ENCODE measurements at places on chromosomes 1 and 21. TPM values are rescaled to one million over a fixed set of nuclear protein-coding genes. Genes with fewer than 3 reads are reported as not detected.

DNA sequence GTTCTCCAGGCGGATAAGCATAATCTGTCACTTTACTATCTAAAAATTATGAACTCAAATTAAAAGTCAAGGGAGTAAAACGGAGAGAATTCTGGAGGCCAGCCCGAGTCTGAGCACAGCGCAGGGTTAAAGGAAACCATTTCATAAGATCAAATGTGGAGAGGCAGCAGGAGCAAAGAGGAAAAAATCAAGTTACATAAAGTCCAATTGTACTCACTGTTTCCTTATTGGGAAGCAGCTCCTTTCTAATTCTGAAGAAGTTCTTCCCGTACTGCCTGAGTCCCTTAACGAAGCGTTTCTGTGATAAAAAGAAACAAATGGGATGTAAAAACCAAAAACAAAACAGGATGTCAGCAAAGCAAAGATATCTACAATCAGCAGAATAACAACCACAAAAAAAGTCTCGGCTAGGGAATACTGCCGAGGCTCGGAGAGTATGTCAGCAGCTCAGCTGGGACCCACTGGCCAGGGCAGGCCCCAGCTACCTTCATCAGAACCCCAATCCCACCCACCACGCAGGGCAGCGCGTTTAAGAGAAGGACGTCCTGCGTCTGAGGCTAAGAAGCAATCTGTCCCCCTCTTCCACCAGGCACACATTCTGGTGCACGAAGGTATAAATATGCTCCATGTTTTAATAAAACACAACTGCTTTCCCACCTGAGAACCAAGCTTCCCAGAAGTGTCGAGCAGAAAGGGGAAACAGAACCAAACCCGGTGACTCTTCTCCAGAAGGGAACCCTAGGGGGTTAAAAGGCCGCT, 104.8 kb downstream of the SLC45A1 start:
- DNase-seq = no peak

GRCh38 chr21:40355076-40355475, 487.8 kb downstream of the PCP4 start:
- no peak for DNase-seq

DNA sequence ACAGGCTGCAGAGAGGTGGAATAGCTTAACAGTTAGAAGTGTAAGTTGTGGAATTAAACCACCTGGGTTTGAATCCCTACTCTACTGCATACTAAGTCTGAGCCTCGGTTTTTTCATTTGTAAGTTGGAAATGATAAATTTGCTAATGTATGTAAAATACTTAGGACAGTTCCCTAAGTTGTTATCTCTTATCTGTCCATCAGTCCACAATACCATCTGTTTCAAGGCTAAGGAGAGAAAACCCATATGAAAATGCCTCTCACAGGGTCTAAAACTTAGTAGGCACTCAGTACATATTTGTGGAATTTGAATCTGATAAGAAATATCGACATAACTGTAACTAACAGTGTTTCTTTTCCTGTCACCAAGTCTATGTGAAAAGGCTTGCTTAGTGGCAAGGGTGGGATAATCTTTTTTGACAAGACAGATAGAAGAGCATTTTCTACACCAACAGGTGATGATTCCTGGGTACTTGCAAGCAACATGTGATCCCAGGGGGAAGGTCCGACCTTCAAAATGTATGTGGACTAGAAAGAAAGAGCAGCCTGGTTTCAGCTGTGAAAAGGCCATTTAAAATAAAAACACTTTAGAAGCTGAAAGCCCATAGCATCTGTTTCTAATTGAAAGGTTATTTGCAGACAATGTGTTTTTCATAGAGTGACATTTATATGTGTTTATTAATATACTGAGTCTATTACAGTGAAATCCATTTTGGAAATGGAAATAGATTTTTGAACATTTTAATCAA, 202.9 kb downstream of the HHAT start:
- DNase-seq = no peak

- DNase-seq = no peak
These were observed 23.1 kb downstream of the USP25 start for GRCh38 chr21:15752763-15753407.

GRCh38 chr21:22223385-22223784, 1225.2 kb downstream of the NCAM2 start:
- DNase-seq = no peak

DNA sequence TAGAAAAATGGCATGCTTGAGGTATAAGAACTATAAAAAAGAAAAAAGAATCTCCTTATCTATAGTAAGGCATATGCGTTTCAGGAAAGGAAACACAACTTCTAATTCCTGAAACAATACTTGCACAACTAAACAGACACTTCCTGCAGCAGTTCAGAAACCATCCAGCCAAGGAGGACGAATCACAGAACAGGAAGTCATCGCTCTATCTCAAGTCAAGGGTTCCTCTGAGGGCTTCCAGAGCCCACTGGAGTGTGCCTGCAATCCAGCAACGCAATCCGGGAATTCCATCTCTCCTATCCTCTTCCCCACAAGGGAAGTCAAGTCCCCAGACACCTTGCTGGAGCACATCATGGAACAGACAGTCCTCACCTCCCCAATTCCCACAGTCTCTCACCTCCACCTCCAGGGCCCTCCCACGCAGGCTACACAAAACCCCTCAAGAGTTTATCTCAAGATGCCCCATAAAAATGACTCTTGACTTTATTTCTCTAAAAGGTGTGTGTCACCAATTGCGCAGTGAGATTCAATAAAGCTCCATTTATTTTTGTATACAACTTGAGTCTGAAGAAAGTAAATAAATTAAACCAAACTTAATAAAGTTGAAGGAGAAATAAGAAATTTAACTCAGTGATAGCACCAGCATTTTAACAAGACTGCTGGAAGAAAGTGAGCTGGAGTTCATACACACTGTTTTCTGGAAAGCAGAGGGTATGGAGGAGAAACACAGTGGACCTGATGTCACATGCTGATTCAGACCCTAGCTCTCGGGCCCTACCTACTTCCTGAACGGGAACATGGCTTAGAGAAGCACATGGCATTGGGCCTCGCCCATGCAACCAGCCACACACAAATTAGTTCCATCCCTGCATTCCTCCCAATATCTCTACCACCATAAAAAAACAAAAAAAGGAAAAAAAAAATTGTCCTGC, 39.9 kb downstream of the SIPA1L2 start:
- DNase-seq = no peak

- no peak for DNase-seq
These were observed at the start of gene G0S2 for GRCh38 chr1:209674957-209675564. Gene G0S2, plus strand, starts transcription at chr1:209675412. Its CDS starts 273 bp downstream, at chr1:209675685.

GRCh38 chr1:228737601-228738041, 2.3 kb downstream of the RHOU start:
- no peak for DNase-seq

DNA sequence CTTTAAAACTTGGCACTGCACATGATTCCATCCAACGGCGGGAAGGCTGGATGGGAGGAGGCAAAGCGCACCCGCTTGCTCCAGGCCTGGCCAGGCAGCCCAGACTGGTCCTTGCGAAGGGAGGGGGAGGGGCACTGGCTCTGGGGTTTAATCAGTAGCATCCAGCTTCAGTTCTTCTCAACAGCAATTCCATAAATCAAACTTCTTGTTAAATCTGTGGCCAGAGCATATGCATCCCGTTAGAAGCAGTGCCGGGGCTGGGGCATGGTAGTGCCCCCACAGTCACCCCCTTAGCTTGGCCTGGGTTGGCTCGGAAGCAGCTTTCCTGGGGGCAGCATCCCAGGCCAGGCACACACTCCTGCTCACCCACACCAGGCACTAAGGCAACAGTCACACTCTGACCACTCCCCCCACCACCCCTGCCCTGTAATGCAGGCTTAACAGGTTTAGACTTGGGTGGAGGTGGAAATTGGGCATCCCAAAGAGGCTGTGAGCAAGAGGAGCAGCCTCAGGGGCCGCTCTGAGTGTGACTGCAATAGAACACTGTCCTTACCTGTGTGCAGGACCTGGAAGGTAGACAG, 94.1 kb upstream of the CASZ1 start:
- DNase-seq = no peak

DNA sequence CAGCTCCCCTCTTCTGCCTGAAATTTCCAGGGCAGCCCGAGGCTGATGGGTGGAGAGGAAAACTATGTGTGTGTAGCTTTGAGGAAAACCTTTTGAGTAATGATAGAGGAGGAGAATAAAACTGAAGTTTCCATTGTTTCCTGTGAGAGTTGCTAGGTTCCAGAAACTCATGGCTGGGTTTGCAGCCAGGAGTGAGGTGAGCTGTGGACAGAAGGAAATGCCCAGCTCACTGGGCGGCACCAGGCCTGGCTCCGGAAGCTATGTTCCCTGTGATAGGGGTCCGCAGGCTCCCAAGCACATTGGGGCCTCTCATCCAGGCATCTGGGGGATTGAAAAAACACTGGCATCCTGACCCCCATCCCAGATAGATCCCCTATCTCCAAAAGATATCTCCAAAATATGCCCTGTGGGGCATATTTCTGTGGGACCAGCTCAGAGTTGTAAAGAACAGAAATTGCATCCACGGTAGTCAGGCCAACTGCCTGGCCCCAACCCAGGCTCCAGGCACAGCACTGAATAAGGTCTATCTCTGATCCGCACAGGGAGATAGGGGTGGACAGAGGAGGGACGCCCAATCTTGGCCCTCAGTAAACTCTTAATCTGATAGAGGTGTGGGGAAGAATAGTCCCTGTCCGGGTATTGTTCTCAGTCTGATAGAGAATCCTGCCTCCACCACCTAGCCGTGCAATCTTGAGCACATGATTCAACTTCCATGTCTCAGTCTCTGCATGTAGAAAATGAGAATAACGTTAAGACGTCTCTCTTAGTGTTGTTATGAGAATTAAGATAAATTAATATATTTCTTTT, 1.8 kb upstream of the HSPG2 start:
- DNase-seq = no peak

- no peak for DNase-seq
These were observed 11.6 kb downstream of the SLAMF7 start for GRCh38 chr1:160750608-160751007.

DNA sequence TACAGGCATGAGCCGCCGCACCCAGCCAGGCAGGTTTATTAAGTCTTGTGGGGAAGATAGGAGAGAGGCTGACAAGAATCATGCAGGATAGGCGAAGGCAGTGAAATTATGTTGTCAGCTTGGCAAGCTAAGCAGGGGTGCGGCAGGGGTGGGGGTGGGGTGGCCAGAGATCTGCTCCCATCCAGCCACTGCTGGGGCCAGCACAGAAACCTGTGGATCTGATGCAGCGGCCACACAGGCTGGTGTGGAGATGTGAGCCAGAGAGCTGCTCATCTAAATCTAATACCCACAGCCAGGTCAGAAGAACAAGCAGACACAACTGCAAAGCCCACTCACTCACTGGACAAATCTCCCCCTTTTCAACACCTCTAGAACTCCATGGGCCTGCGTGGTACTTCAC, 68.7 kb downstream of the KCTD3 start:
- DNase-seq = no peak

DNA sequence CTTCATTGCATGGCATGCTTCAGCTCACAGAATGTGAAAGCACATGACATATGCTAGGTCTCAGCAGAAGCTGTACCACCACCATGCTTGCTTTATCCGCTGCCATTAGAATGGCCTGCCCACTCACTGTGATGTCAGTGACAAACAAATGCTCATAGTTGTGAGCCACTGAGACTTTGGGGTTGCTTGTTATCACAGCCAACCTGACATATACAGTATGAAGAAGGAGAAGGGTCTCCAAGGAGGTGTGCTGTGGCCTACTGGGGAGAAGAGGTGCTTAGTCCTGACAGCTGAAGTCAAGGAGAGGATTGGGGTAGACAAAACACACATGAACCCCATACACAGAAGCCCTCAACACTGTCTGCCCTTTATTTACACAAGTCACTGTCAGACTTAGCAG, 19.5 kb upstream of the TENT5C start:
- no peak for DNase-seq

GRCh38 chr1:112322983-112323678, 72.9 kb upstream of the CTTNBP2NL start:
- no peak for DNase-seq

Gene C4BPA
- polyA plus RNA-seq = not detected

Gene MXRA8
- not detected for polyA plus RNA-seq

Gene MYBPH
- polyA plus RNA-seq = not detected

Gene YRDC
- 17.3 TPM for polyA plus RNA-seq

Gene CD1D
- 0.16 TPM for polyA plus RNA-seq

Gene ADCY10
- not detected for polyA plus RNA-seq

Measured in CD4-positive, CD25-positive, alpha-beta regulatory T cell (primary cell).